CD4-positive, CD25-positive, alpha-beta regulatory T cell (primary cell): ENCODE measurements at places on chromosomes 6 and 20.

- DNase-seq: no peak
Observed at GRCh38 chr20:31568041-31568731, 36.9 kb upstream of the ID1 start.

- no peak for DNase-seq
Observed at GRCh38 chr6:141510803-141511202, 621.9 kb upstream of the GJE1 start.

- DNase-seq: no peak
Observed at GRCh38 chr6:38774929-38775707, 60.0 kb downstream of the DNAH8 start.

DNA sequence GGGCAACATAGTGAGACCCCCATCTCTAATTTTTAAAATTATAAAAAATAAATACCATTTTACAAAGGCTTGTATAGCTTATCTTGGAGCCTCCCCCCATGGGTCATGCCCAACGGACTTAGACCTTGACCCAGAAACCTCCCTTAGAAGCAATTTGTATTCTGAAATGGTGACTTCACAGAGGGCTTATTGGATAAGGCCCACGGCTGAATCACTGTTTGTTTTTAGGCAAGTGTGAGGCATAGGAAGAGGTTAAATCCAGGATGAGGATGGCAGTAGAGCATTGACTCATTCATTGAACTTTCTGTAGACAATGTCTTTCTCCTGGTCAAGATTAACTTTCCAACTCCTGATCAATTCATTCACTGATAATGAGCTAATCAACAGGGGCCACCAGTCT, 6.2 kb upstream of the SNAI1 start:
- DNase-seq: no peak
